ENCODE measurements at places on chromosomes 7 and 10.

GRCh38 chr10:104028146-104028545, 57.5 kb downstream of the COL17A1 start:
- no peak for DNase-seq

DNA sequence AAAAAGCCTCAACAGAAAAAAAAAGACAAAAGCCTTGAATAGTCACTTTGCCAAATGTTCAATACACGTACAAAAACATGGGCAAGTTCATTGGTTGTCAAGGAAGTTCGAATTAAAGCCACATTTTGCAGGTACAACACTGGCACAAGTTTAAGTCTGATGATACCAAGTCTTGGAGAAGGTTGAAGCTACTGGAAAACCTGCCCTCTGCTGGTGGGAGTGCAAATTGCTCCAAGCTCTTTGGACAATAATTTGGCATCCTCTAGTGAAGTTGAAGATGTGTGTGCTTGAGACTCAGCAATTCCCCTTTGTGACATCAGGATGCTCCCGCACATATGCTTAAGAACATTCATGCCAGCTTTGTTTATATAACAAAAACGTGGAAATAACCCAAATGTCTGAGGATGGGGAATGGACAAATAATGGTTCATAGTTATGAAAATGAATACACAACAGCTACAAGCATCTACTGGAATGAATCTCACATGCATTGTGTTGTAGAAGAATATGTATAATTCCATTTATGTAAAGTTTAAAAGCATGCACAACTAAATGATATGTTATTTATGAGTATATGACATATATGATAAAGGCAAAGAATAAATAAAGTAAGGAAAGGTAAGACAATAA, 120.0 kb upstream of the PLPP4 start:
- peak; percentile 7 for DNase-seq

- DNase-seq: no peak
Measured at GRCh38 chr7:111568419-111568818, 6.1 kb upstream of the IMMP2L start.

GRCh38 chr7:24718431-24718831, 38.8 kb downstream of the GSDME start:
- DNase-seq: no peak

Data from HL-60 (cell line).